Epithelial cell of proximal tubule (primary cell): ENCODE measurements at places on chromosomes 5 and 9. TPM values are rescaled to one million over a fixed set of nuclear protein-coding genes. Genes with fewer than 3 reads are reported as not detected.

The GFI1B gene
- total RNA-seq: not detected in 2 replicates

The ROPN1L gene
- 1.1 TPM in 1 of 2 replicates, not detected in the other for total RNA-seq

The SEMA6A gene
- 8.3 and 11.6 TPM in 2 replicates for total RNA-seq

The SCGB3A1 gene
- total RNA-seq: 0.72 TPM in 1 of 2 replicates, not detected in the other

The ST6GALNAC4 gene
- 27.4 and 28.2 TPM in 2 replicates for total RNA-seq

The GMCL2 gene
- not detected in 2 replicates for total RNA-seq

The SOX30 gene
- 0.23 TPM in 1 of 2 replicates, not detected in the other for total RNA-seq

The PDE6A gene
- not detected in 2 replicates for total RNA-seq

The GABRA6 gene
- not detected in 2 replicates for total RNA-seq

The PCDHGB3 gene
- 0.14 and 1.1 TPM in 2 replicates for total RNA-seq

The EIF4E1B gene
- not detected in 2 replicates for total RNA-seq

The FAM81B gene
- not detected in 2 replicates for total RNA-seq

The STXBP1 gene
- 12.4 and 14.6 TPM in 2 replicates for total RNA-seq

The CCDC127 gene
- total RNA-seq: 4.2 and 4.5 TPM in 2 replicates

The SOHLH1 gene
- total RNA-seq: not detected in 2 replicates

The FOXI1 gene
- not detected in 2 replicates for total RNA-seq

The ARL14EPL gene
- total RNA-seq: 0.17 TPM in 1 of 2 replicates, not detected in the other

The KLHL3 gene
- total RNA-seq: 1.1 and 2.5 TPM in 2 replicates

The NUTM2F gene
- total RNA-seq: not detected in 2 replicates

The SNX30 gene
- 6.1 and 6.9 TPM in 2 replicates for total RNA-seq
